ENCODE measurements at places on chromosomes 5 and 9. TPM values are rescaled to one million over a fixed set of nuclear protein-coding genes. Genes with fewer than 3 reads are reported as not detected.

DNA sequence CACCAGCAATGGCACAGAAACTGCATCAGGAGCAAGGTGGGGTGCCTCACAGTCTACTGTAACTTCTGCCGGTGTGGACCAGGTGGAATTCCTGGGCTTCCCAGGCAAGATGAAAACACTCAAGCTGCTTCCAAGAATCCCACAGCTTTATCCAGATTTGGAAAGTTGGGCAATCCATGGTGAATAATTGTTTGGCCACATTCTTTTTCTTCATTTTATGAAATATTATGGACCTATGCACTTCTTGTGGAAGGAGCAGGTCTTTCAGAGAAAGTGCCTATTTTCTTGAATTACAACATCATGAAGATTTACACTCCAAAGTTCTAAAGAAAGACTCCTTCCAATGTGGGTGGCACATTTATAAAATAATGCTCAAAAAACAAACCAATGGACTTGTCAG lies 503.6 kb downstream of the SEMA5A start:
- no peak for DNase-seq

- DNase-seq, result no peak
Observed at GRCh38 chr5:96463091-96463490, 30.0 kb upstream of the PCSK1 start.

GRCh38 chr5:17879276-17879675 lies 245.0 kb downstream of the TAF11L14 start:
- no peak for DNase-seq

GRCh38 chr5:181194489-181195248 lies 10.3 kb downstream of the TRIM7 start:
- no peak for DNase-seq

GRCh38 chr9:72643651-72644050 lies 122.2 kb downstream of the TMC1 start:
- DNase-seq, result no peak

DNA sequence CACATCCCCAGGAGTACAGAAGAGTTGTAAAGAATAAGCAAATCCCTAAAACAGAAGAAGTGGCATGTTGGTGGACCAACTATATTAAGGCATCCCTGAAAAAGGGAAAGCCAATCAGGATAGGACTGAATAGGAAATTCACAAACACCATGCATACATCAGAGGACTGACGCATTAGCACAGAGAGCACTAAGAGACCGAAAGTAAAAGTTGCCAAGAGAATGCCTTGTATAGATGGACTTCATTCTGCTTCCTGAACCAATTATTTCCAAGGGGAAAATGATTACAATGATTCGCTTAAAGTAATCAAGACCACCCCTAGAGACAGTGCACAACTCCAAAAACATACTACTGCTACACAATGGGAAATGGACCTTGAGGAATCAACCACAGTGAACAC lies 33.5 kb downstream of the SHC3 start:
- no peak for DNase-seq

GRCh38 chr9:91029650-91030361 lies 228.2 kb downstream of the SYK start:
- DNase-seq, result no peak

GRCh38 chr9:21160178-21160577 lies 6.3 kb downstream of the IFNA21 start:
- no peak for DNase-seq

GRCh38 chr9:118088090-118088489 lies 383.9 kb downstream of the TLR4 start:
- DNase-seq, result no peak

GRCh38 chr9:125429476-125430160 lies 168.0 kb downstream of the GAPVD1 start:
- DNase-seq, result no peak

DNA sequence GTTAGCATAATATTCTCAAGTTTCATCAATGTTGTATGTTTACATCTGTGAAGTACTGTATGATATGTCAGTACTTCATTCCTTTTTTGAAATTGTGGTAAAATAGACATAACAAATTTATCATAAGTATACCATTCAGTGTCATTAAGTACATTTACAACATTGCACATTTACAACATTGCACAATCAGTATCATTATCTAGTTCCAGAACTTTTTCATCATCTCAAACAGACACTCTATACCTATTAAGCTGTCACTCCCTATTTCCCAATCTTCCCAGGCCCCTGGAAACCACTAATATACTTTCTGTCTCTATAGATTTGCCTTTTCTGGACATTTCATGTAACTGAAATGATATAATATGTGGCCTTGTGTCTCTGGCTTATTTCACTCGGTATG lies 75.1 kb upstream of the ATG10 start:
- DNase-seq, result no peak

- no peak for DNase-seq
Observed at GRCh38 chr5:142630927-142631539, 54.9 kb downstream of the FGF1 start.

- DNase-seq, result no peak
Observed at GRCh38 chr5:23457780-23458179, 49.6 kb upstream of the PRDM9 start.

GRCh38 chr9:37970301-37971107 lies 66.6 kb upstream of the SLC25A51 start:
- DNase-seq, result no peak

GRCh38 chr5:174624733-174625522 lies 99.5 kb upstream of the MSX2 start:
- DNase-seq, result no peak

DNA sequence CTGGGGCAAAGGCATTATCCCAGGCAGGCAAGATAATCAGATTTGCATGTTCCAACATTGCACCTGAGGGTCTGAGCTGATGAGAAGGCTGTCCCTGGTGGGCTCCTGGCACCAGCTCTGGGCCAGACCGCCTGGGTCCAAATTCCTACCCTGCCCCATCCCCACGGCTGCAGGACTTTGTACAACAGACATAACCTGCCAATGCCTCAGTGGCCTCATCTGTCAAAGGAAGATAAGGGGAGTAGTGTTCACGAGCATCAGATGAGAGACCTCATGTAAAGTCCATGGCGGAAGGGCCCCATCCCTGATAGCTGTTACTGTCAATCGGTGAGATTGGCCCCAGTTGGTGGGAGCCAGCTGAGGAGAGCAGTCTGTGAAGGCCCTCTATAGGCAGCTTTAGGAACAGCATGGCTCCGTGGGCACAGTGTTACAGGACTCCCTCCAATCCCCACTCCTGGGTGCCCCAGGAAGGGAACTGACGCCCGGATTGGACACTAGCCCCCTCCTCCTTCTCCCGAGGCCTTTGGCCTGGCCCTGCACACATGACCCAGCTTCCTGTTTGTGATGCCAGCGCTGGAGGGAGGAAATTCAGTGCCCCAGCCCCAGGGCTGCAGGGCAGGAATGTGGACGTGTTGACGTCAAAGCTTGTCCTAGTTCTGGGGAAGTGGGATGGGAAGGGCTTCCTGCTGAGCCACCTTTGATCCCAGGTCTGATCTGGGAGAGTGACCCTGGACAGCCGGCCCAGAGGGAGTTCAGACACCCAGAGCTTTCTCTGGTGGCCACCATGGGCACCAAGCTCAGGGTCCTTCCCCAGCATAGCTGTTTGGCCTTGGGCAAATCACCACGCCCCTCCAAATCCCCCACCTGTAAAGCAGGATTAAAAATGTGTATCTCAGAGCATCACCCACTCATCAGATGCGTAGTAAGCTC lies 56.2 kb downstream of the DUSP1 start:
- peak; percentile 65 for DNase-seq

GRCh38 chr9:94905606-94906005 lies 179.1 kb downstream of the AOPEP start:
- no peak for DNase-seq

GALNT12 gene
- 3.7 TPM for total RNA-seq

AFAP1L1 gene
- 0.08 TPM for total RNA-seq

SLC25A48 gene
- total RNA-seq, result not detected

GFM2 gene
- total RNA-seq, result 24.3 TPM

LOX gene
- 0.27 TPM for total RNA-seq

OBP2B gene
- not detected for total RNA-seq

TOR4A gene
- total RNA-seq, result 3.6 TPM

Data from activated T-cell treated with anti-CD3 and anti-CD28 coated beads, Interleukin-2, amount 50 U/mL, for 4 hours (primary cell).